ENCODE measurements at places on chromosomes 3 and 15.

GRCh38 chr3:100760377-100760776 lies 51.1 kb downstream of the TFG start:
- no peak for DNase-seq

GRCh38 chr15:91271565-91272153 lies 171.6 kb downstream of the SV2B start:
- DNase-seq, result peak; percentile 53

DNA sequence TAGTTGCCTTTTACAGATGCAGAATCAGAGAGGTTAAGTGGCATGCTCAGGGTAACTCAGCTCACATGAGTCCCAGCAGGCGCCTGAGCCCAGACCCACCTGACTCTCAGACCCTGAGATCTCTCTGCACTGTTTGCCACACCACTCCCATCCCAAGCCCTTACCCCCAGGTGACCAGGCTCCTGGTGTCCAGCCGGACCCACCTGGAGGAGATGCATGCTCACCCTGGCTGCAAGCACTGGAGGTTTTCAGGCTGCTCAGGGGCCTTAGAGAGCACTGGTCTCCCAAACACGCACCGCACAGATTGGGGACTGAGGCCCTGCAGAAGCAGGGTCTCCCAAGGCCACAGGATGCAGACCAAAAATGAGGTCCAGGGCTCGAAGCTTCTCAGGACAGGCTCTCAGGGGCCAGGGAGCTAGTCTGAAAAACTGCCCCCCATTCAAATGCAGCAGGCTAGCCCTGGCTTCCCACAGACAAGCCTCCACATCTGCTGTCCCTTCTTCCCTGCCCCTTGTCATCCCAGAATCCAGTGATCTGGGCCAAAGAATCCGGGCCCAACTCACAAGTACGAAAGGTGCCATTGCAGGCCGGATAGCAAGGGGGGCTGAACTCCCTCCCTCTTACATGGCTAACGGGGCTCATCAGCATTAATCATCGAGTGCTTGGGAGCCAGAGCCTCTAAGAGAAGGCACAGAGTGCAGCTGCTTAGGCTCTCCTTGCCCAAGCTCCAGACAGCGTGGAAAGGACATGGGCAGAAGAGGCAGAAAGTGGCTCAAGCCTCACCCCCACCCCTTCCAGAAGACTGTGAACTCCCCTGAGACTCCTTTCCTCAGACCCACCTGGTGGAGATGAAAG lies 90.2 kb upstream of the PRR20G start:
- DNase-seq, result no peak

DNA sequence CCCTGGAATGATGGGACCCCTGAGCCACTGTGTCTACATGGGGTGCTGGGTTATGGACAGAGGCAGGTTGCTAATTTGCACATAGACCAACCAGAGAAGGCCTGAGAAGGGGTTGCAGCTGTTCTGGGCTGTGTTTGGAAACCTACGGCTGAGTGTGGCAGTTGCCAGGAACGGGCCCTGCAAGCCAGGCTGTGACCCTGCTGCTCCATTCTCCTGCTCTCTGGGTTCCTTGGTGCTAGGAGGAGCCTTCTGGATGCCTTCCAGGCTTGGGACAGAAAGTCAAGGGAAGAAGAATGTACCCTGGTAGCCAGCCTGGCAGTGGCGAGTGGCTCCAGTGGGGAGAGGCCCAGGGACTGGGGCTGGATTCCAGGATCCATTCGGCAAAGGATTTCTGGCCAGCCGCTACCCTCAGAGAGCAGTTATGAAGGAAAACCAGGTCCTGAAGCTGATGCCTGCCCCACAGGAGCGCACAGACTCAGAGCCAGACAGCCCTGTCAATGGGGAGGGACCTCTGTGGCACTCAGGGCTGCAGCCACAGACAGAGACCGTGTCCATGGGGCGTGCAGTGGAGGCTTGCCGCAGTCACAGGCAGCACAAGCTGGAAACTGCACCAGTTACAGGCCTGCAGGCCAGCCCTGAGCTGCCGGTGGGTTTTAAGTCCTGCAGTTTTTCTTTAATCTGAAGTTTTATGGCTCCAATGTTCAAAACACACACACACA lies 55.1 kb upstream of the ACAD9 start:
- no peak for DNase-seq

DNA sequence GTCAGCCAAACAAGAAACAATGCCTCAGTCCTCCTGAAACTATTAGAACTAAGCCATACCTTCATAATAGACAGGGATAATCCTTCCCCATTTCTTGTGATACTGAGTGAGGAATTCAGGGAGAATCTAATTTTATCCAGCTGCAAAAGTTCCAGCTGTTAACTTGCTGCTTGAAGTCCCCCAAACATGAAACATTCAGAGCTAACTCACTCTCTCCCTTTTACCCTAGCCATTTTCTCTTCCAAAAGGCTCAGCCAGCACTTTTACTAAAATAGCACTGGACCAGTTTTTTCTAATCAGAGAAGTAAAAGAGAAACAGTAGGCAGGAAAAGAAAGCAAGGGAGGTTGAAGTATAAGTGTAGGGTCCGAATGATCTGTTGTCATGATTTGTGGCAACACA lies 268.1 kb downstream of the TAFA4 start:
- no peak for DNase-seq

- no peak for DNase-seq
Measured at GRCh38 chr3:170485294-170485693, 66.6 kb downstream of the CLDN11 start.

DNA sequence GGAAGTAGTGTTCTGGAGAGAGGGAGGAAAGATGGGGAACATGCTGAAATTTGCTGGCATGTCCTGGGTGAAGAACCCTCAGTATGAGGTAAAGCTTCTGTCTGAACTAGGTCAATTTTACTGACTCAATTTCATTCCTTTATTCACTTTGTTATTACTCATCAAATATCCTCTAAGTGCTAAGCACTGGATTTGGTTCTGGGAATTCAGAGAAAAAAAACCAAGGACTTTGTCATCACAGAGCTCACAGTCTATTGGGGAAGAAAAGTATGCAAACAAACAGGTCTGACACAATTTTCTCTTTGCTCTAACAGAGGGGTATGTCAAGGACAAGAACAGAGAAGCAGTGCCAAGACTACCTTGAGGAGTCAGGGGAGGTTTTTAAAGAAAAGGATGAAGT lies 68.0 kb downstream of the TFG start:
- DNase-seq, result no peak

Measured in CD4-positive, alpha-beta T cell (primary cell).